ENCODE measurements at places on chromosomes 12 and 14. TPM values are rescaled to one million over a fixed set of nuclear protein-coding genes. Genes with fewer than 3 reads are reported as not detected.

Gene ERBB3
- 39.8 TPM for total RNA-seq

GRCh38 chr12:108675792-108676191 is 42.1 kb upstream of the SELPLG start:
- no peak for DNase-seq

Gene ALG10B
- 4.8 TPM for total RNA-seq

GRCh38 chr12:101299931-101300330 is 20.0 kb downstream of the UTP20 start:
- no peak for DNase-seq

Gene KRT6C
- total RNA-seq: not detected

DNA sequence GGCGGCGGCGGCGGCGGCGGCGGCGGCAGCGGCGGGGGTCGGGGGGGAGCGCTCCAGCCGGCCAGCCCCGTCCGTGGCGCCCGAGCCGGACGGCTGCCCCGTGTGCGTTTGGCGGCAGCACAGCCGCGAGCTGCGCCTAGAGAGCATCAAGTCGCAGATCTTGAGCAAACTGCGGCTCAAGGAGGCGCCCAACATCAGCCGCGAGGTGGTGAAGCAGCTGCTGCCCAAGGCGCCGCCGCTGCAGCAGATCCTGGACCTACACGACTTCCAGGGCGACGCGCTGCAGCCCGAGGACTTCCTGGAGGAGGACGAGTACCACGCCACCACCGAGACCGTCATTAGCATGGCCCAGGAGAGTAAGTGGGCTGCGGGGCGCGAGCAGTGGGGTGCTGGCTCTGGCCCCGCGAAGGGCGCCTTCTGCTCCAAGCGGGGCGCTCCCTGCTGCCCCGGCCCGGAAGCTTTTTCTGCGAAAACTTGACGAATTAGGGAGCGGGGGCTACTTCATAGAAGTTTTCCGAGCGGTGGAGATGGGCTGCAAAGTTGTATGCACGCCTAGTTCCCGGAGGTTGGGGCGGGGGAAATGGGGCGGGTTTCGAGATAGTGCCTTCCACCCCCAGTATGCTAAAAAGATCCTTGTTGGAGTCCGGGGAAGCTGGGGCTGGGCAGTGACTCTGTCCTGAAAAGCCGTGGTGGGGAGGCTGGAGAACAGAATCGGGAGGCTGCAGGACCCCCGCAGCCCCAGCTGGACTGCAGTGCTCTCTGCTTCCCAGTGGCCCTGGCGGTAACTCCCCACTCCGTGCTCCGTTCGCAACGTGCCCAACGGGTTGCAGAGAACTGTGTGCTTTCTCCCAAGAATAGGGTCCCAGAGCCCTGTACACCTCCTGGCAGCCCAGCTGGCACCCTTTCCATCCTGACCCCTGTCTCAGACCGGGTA is 751 bp downstream of the GDF11 start:
- peak; percentile 49 for DNase-seq

DNA sequence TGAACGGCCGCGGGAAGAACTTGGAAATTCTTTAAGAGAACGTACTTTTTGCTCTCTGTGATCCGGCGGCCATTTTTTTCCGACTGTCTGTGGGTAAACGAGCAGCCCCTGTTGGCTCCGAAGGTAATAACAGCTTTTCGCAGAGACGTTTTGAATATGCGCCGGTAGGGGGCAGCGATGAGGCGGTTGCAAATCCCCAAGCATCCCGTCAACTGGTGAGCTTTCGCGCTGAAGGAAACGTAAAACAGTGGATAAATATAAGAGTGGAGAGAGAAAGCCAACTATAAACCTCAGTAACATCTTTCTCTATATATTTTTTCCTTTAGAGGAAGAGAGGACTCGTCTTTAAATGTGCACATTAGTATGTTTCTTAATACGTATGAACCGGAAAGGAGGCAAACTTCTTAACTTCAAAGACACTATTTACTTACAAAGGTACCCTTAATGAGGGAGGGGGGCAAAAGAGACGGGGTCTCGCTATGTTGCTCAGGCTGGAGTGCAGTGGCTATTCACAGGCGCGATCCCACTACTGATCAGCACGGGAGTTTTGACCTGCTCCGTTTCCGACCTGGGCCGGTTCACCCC is 9.6 kb upstream of the NEMF start:
- peak; percentile 59 for DNase-seq

DNA sequence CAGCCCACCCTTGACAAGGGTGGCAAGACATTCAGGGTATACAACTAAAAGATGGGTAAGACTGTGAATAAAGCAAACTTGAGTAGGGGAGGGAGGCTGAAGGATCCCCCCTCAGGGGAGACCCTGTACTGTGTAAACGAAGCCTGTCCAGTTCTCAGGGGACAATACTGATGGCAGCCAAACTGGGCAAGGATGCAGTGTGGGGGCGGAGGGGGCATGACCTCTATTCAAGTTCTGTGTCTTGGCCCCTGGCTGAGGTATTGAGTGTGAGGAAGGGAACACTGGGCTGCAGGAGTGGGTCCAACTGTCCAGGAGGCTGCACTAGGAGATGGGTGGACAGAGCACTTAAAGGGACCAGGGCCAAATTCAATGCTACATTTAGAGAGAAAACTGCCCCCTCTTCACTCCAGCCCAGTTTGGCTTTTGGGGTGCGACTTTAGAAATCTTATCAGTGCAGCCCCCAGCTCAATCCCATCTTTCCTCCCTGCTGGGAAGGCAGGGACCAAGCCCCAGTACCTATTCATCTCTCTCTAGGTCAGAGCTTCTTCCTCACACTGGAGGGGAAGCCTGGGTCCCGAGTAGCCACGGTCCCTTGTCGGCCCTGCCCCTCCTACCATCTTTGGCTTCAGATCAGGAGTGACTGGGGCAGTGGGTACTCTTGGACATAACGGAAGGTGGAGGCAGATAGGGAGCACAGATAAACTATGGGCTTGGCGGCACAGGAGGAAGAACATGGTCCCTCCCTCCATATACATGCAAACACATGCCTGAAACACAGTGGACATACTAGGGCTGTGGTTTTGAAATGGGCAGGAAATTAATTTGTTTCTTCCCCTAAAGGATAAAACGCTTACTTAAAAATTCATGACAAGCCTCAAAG is 11.8 kb downstream of the SLC39A5 start:
- DNase-seq: no peak

GRCh38 chr12:95385246-95386035 is 88.5 kb upstream of the METAP2 start:
- no peak for DNase-seq
